ENCODE measurements at places on chromosomes 6 and 20.

GRCh38 chr6:121838842-121839241, 403.4 kb downstream of the GJA1 start:
- DNase-seq = peak; percentile 93

GRCh38 chr6:105509506-105510331, 106.8 kb upstream of the PREP start:
- DNase-seq = peak; percentile 20

- DNase-seq = no peak
Observed at GRCh38 chr20:21704408-21705385, 767 bp upstream of the PAX1 start.

GRCh38 chr20:3000852-3001523, 42.4 kb upstream of the GNRH2 start:
- DNase-seq = peak; percentile 85

GRCh38 chr20:22559711-22560318, 24.6 kb downstream of the FOXA2 start:
- DNase-seq = no peak

DNA sequence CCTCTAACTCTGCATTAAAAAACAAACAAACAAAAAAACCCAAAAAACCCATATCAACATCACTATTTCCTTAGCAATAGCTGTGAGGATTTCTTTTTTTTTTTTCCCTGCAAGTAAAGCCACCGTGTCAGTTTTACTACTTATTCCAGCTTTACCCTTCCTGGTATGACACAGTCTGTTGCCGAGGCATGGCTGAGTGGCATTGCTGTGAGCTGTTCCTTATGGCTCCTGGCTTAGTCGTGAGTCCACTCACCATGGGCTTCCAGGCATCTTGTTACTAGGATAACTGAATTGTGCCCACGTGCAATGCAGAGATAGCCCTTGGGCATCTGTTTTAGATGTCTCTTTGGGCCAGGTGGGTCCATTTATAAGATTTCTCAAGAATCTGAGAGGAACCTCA, 84.8 kb downstream of the LRRC1 start:
- DNase-seq = no peak

DNA sequence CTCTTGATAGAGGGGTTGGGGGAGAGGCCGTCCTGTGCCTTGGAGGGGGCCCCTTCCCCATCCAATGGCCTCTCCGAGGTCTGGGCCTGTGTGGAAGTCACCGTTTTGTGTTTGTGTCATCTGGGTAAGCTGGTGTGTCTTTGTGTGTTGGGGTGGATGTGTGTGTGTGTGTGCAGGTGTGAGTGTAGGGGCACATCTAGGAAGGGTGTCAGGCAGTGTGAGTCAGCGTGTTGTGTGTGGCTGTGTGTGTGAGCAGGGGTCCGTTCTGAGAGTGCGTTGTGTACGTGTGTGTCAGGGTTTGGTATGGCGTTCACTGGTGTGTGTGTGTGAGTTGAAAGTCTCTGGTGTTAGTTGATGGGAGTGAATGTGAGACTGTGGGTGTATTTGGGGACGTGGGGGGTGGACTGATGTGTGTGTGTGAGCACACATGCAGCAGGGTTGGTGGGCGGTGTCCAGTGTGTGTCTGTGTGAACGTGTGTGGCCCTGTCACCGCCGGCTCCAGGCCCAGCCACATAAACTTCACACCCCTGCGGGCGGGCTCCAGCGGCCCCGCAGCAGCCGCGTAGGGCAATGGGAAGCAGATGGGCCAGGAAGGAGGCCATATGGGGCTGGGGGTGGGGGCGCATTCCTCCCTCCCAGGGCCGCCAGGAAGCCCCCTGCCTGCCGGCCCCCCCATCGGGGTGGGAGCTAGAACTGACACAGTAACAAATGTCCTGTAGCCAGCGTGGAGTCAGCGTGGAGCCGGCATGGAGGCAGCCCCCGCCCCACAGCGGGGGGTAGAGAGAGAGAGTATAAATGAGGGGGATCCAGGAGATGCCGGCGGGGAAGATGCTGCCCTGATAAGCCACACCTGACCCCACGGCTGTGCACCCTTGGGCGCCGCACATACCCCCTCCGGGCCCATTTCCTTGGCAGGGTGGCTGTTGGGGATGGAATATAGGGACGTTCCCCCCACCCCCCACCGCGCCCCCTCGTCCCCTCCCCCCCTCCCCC, 32.1 kb downstream of the SNAI1 start:
- DNase-seq = no peak

DNA sequence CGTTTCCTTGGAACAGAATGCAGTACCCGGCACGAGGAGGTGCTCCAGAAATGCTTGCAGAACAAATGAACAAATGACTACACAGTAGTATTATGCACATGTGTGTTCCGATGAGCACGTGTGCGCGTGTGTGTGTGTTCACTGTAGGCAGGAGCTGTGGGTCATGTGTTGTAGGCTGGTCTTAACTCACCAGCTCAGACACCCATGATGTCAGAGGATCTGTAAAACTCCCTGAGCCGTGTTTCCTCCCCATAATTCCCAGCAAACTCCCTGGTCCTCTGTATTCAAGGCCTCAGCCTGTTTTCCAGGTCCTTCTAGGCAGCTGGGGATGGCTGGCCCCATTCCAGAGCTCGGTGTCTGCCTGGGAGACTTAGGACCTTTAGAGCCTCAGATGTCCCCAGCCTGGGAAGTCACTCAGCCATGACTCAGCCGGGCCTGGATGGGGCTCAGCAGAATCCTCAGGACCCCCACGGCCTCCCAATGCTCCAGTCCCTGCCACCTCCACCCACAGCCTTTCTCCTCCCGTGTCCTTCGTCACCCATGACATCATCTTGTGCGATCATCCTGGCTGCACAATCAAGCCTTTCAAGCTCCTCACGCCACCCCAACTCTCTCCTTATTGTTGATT, 475.0 kb upstream of the SULF2 start:
- DNase-seq = no peak

GRCh38 chr6:138568997-138569396, 69.7 kb upstream of the NHSL1 start:
- DNase-seq = no peak

DNA sequence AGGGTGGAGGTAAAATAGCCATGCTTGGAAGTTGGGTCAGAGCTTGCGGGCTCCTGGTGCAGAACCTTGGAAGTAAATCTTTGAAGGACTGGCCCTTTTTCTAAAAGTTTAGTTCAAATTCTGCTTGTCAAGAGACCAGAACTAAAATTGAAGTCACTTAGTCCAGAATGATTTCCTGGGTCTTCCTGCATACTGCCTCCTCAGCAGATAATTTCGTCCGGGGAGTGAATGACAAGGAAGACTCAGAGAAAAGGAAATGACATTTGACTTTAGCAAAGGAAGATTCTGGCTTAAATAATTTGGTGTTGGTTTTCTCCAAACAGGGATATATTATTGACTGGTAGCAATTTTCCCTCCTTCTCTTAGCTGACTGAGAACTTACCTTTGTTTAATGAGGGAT, 1.2 kb downstream of the TM9SF4 start:
- DNase-seq = no peak

- no peak for DNase-seq
Observed at GRCh38 chr6:20167601-20168000, 44.7 kb downstream of the MBOAT1 start.

GRCh38 chr6:151514000-151514730, 20.3 kb downstream of the CCDC170 start:
- no peak for DNase-seq

GRCh38 chr6:36727505-36728021, 29.9 kb downstream of the RAB44 start:
- peak; percentile 23 for DNase-seq

DNA sequence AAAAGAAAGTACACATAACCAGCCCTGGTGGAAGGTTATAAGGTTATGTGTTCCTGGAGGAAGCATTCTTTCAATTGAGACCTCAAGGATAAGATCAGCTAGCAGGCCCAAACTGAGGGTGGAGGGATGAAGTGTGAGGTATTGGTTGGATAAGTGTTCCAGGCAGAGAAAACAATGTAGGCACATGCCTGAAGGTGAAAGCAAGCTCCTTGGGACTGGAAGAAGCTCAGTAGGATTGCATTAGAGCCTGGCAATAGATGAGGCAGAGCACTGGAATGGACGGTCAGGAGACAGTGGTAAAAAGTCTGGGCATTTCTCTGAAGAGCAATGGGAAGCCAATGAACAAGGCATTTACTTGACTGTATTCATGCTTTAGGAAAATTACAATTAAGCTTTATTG, 89.9 kb upstream of the SHLD1 start:
- DNase-seq = peak; percentile 32

DNA sequence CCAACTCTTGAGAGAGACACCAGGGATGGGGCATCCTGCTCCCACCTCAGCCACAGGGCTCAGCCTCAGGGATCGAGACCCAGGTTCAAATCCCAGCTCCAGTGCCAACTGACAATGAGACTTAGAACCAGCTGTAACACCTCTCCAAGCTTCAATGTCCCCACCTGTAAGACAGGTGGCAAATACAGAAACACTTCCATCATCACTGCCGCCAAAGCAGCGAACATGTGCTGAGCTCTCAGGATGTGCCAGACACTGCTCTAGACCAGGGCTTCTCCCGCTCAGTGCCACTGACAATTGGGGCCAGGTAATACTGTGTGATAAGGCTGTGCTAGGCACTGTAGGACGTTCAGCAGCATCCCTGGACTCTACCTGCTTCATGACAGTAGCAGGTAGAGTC, 22.1 kb downstream of the PREX1 start:
- no peak for DNase-seq

DNA sequence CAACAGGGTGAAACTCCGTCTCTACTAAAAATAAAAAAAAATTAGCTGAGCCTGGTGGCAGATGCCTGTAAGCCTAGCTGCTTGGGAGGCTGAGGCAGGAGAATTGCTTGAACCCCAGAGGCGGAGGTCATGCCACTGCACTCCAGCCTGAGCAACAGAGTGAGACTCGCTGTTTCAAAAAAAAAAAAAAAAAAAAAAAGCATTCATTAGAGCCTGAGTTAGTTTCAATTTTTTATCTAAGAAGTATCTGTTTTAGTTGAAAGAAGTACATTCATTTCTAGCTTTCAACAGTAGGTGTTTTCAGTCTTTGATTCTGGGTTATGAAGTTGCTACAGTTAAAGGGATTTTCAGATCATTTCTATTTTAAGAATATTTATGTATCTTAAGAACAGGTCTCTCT, 42.2 kb downstream of the ZNF292 start:
- no peak for DNase-seq

- peak; percentile 46 for DNase-seq
Observed at GRCh38 chr6:106530502-106530901, 98.8 kb downstream of the RTN4IP1 start.

DNA sequence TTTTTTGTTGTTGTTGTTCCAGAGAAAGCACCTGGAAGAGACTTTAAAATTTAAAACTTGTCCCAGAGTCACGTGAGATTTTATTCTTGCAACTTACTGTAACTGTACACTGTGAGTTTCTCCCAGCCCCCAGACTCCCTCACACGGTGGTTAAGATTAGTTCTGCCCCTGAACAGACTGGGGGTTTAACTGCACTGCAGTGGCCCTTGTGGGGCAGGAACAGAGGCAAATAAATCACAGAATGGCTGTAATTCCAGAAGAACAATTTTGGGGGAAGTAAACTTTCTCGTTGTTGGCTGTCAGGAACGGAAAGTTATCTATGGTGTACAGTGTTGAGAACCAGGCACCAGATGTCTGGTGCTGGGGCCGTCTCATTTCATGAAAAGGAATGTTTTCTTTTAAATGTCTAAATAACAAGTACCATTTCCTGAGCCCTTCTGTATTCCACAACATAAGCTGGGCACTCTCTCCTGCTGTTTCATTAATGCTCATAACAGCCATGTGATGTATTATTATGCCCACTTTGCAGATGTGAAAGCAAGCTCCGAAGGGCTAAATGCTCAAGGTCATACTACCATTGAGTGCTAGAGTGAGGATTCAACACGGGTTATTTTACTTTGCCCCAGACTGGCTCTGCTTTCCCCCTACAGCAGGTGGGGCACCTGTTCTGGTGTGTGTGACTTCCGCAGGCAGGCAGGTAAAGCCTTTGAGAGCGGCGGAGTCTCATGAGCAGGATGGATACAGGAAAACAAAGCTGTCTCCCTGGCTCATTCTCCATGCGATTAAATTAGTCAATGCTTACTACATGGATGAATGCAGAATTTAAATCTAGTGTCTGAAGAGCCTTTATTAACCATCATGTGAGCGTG, 30.5 kb downstream of the CNKSR3 start:
- DNase-seq = no peak

DNA sequence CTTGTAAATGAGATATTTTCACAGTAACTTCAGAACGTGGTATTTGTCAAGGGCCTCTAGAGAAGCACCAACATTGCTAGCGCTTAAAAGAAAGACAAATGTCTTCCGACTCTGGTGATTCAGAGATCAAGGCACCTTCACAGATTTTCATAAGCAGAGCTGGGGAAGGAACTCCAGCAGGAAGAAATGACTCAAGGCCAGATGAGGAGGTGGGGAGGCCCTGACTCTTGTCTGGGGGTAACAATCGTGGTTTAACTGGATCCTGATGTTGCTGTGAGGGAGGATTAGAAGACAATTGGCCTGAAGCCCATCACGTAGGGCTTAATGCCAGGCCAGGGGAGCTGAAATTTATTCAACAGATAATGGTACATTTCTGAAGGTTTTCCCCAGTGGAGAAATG, 122.9 kb upstream of the QKI start:
- no peak for DNase-seq

DNA sequence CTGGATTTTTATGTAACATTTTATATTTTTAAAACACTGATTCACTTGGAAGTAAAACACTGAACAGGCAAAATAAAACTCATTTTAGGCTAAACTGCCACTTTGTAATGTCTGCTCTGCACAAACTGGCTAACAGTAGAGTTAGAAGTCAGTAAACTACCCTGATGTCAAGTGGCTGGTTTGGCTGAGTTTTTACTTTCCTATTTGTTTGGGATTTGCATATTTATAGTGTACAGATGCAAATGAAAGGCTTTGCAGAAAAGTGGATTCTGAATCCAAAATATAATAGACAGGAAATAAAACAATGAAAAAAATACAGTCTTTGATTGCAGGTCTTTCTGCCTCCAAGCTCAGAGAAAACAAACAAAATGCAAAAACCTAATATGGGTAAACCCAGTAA, 213.1 kb downstream of the CDH26 start:
- no peak for DNase-seq

DNA sequence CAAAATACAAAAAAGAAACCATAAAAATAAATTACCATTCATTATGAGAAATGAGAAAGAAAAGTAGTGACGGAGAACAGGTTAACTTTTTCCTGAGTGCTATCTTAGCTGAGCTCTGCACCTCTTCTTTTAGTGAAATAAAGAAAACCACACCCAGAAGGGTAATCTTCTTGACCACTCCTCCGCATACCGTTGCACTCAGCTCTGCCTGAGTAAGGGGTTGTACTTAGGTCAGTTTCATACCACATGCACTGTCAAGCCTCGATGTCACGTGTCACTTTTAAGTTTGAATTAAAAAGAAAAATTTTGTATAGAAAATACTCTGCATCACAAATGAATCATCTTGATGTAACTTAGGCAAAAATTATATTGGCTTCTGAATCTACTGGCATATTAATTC, 2.8 kb downstream of the EZR start:
- no peak for DNase-seq

- no peak for DNase-seq
Observed at GRCh38 chr20:61134296-61135030, 117.6 kb upstream of the CDH4 start.
